ENCODE measurements at places on chromosomes 4 and X.

GRCh38 chr4:124964251-124964650, 251.7 kb upstream of the ANKRD50 start:
- no peak for DNase-seq

DNA sequence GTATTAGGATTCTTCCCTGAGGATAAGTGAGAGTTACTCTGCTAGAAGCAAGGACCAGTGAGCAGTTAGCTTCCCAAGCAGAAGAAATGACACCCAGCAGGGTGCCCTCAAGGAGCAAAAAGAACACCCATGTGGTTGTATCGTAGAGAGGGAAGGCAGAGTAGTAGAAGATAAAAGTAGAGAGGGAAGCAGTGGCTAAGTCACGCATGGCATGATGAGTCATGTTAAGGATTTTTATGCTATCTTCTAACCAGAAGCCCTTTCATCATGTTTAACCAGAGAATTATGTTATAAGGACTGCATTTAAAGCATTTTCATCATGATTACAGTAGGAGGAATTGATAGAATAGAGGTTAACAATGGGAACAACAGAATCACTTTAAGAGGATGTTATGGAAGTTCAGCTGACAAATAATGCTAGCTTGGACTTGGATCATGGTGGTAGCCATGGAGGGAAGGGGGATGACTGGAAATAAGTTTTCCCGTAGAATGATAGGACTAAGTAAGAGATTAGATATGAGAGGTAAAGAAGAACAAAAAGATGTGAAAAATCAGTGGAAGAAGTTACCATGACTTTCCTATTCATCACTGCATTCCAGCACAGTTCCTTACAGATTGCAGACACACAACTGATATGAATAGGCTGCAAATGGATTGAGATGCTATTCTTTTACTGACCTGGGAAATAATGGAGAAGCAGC, 383.5 kb upstream of the INTU start:
- no peak for DNase-seq

DNA sequence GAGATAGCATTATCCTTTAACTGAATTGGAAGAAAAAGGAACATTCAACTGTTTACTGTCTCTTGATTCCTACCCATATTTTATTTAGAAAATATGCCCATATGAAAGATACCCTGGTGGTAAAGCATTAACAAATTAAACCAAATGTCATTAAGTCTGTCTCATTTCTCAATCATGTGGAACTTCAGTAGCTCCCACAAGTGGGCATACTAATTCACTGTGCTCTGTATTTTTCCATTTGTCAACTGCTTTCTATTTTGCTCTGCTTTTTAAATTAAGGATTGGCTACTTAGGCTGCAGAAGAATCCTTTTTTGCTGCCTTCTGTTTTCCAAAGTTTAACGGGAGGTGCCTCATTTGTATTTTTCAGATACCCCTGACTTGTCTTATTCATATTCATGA, 77.2 kb downstream of the DDIT4L start:
- DNase-seq: no peak

DNA sequence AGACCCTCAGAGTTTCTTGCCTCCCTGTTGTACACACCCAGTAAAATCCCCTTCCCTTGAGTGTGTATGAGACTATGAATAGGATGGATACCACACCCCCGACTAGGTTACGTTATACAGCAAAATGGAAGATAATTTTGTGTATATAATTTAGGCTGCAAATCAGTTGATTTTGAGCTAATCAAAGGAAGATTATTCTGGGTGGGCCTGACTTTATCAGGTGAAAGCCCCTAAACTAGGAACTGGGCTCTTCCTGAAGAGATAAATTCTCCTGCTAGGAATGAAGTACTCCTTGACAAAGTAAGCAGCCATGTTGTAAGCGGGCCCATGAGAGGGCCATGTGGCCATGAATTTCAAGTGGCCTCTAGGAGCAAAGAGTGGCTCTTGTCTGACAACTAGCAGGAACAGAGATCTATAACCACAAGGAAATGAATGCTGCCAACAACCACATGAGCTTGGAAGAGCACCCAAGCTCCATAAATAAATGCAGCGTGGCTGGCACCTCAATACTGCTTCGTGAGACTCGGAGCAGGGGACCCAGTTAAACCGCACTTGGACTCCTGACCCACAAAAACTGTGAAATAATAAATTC, 646.4 kb downstream of the IL1RAPL1 start:
- no peak for DNase-seq

- no peak for DNase-seq
These were observed 667.3 kb downstream of the GALNTL6 start for GRCh38 chr4:172480471-172480870.

GRCh38 chr4:53307819-53308780, 57.8 kb downstream of the SCFD2 start:
- no peak for DNase-seq

DNA sequence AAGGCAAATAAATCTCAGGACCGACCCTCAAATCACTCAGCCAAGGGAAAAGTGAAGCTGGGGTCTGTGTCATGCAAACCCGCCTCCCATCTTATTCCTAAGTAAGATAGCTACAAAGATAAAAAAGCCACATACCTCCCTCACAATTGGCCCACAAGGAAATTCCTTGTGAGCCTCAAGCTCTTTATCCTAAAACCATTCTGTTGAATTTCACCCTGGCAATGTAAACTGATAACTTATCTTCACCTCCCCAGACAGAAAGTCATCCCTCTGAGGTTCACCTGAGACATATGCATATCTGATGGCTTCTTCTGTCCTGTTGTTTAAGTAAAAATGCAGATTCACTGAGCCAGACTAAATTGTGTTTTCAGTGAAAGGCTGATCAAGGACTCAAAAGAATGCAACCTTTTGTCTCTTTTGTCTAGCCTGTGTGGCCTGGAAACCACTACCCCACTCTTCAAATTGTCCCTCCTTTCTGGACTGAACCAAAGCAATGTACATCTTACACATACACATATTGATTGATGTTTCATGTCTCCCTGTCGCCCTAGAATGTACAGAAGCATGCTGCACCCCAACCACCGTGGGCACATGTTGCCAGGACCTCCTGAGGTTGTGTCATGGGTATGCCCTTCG, 91.3 kb downstream of the MFAP3L start:
- DNase-seq: peak; percentile 34

GRCh38 chr4:150573534-150573933, 8.4 kb upstream of the MAB21L2 start:
- peak; percentile 41 for DNase-seq

GRCh38 chrX:47384502-47384901, 14.1 kb downstream of the ZNF157 start:
- peak; percentile 68 for DNase-seq

DNA sequence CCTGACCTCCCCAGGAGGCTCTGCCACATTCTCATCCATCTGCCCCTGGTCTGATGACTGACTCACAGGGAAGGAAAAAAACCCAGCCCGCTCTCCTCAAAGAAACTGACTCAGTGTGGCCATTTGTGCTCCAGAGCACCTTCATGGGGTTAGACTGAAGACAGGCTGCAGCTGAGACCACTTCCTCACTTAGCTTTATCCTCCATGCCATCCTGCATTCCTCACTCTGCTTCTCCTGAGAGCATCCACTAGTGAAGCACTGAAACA, 35.9 kb upstream of the HPSE start:
- no peak for DNase-seq

- DNase-seq: peak; percentile 22
These were observed 807 bp downstream of the PGRMC1 start for GRCh38 chrX:119236623-119237561.

GRCh38 chrX:20742106-20742505, 475.4 kb upstream of the RPS6KA3 start:
- no peak for DNase-seq

- DNase-seq: no peak
These were observed 9.3 kb downstream of the TACC3 start for GRCh38 chr4:1730532-1731135.

DNA sequence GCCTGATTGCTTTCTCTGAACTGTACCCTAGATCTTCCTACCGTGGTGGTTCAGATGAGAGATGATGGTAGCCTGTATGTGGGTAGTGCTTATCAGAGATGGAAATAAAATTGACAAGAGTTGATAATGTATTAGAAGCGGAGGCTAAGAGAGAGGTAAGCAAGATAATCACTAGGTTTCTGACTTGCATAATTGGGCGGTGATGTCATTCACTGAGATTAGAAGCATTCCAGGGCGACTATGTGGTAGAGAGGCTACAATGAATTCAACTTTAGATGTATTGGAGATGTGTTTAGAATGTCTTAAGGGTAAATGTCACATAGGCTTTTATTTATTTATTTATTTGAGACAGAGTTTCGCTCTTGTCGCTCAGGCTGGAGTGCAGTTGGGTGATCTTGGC, 415 bp upstream of the TENM3 start:
- no peak for DNase-seq

DNA sequence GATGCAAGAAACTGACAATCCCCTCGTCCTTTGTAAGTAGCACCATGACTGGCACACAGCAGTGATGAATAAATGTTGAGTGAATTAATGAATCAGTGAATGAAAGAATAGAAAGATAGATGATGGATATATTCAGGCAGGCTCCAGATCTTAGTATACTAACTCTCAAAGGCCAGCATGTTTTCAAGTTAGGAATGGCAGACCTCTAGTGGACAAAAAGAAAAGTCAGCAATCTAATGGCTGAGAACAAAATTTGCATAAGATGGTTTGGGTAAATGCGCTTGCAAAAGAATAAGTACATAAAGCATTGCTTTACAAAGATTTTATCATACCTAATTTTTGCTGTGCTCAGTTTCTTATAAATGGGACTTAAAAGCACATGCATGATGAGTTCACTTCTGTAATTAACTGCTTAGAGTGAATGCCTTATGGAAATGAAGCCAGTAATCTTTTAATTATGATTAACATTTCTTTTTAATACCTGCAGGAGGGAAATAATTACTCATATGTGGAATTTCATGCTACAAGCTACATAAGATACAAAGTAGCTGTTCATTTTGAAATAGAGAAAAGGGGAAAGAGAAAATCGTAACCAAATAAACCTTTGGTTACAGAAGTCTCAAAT, 126.9 kb upstream of the GPRIN3 start:
- peak; percentile 35 for DNase-seq

GRCh38 chr4:85968945-85969819, 390.7 kb downstream of the MAPK10 start:
- DNase-seq: peak; percentile 35

DNA sequence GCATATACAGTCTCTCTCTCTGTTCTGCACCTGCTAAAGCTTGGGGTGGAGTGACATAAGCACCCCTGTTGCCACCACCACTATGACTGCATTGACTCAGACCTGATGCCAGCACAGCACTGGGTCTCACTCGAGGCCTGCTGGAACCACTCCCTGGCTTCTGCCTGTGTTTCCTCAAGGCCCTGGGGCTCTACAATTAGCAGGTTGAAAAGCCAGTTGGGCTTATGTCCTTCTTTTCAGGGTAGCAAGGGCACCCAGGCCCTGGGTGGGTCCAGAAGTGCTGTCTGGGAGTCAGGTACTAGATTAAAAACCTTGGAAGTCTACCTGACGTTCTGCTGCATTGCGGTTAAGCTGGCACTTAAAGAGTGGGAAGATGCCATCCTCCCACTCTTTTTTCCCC, 50.5 kb upstream of the MAGEC3 start:
- no peak for DNase-seq

DNA sequence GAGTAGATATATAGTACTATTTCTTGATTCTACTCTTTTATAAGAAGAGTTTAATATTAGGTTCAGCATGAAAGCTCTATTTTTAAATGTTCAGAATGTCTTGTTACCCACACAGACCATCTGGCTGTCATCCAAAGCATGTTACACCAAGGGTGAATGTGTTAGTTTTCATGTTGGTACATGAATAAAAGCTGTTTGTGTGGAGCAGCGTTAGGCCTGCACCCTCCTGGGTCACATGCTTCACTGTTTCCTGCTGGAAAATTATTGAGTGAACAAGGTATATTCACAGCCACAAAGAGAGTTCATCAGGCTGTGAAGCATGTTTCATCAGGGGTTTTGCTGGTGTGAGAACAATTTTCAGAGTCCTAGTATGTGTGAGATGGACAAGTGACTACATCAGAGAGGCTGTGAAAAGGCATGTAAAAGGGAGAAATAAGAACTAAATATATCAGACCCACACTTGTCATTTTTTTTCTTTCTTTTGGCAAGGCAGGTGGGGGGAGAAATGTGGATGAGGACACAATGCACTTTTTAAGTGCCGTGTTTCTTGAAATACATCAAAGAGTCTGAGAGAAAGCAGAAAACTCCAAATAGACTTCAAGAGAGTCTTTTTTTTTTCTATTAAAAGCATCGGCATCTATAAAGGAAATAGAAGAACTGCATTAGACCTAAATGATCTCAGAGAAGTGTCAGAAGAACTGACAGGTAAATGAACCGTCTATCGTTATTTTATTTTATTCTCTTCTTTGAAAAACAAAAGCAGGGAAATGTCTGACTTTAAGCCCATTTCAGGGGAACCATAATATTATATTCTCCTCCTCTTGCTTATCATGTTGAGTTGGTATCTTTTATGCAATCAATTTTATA, 2429.7 kb downstream of the PCDH7 start:
- DNase-seq: no peak

DNA sequence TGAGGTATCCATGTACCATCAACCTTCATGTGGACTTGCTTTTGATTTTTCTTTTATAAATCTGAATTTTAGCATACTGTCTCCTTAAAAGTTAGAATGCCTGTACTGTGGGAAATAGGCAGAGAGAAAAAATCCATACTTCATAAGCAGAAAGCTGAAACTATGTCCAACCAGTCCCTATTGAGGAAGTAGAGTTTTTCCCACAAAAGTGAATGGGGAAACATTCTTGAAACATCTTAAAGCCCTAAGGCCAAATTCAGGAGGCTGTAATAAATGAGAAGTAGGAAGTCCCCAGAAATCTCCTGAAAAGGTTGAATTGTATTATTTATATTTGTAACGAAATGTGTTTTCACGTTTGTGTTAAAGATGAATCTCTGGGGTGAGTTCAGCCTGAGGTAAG, 56.3 kb downstream of the ENOX2 start:
- DNase-seq: no peak

DNA sequence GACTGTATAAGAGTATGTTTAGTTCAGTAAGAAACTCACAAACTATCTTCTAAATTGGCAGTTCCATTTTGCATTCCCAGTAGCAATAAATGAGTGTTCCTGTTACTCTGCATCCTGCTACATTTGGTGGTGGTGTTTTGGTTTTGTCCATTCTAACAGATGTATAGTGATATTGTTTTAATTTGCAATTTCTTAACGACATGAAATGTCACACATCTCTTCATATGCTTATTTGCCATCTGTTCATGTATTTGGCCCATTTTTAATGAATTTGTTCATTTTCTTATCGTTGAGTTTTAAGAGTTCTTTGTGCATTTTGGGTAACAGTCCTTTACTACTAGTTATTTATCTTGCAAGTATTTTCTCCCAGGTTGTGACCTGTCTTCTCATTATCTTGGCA, 232.2 kb downstream of the TMA16 start:
- no peak for DNase-seq
